Naive thymus-derived CD8-positive, alpha-beta T cell (primary cell): ENCODE measurements at places on chromosomes 6 and 20. TPM values are rescaled to one million over a fixed set of nuclear protein-coding genes. Genes with fewer than 3 reads are reported as not detected.

- peaks cover 8% of the 10 kb centered on the region for H3K27me3 ChIP-seq
- H3K36me3 ChIP-seq, result no peaks in the 10 kb centered on the region
- no peak overlapping the region for H3K4me3 ChIP-seq
These were observed 25.1 kb downstream of the FRK start for GRCh38 chr6:116035616-116036015.

- no peak overlapping the region for H3K4me3 ChIP-seq
- H3K4me1 ChIP-seq, result no peaks in the 10 kb centered on the region
- no peak overlapping the region for H3K27ac ChIP-seq
- no peaks in the 10 kb centered on the region for H3K36me3 ChIP-seq
- no peaks in the 10 kb centered on the region for H3K27me3 ChIP-seq
These were observed 104.4 kb upstream of the LAMP5 start for GRCh38 chr20:9409981-9410380.

GRCh38 chr6:99219788-99220187 is 129.7 kb downstream of the FAXC start:
- H3K27ac ChIP-seq, result no peak overlapping the region
- no peaks in the 10 kb centered on the region for H3K4me1 ChIP-seq
- no peak for DNase-seq
- H3K4me3 ChIP-seq, result no peak overlapping the region

- H3K4me1 ChIP-seq, result no peaks in the 10 kb centered on the region
- H3K36me3 ChIP-seq, result no peaks in the 10 kb centered on the region
- H3K27ac ChIP-seq, result no peak overlapping the region
- DNase-seq, result no peak
- no peaks in the 10 kb centered on the region for H3K27me3 ChIP-seq
These were observed 266.9 kb downstream of the UST start for GRCh38 chr6:149013586-149014344.

DNA sequence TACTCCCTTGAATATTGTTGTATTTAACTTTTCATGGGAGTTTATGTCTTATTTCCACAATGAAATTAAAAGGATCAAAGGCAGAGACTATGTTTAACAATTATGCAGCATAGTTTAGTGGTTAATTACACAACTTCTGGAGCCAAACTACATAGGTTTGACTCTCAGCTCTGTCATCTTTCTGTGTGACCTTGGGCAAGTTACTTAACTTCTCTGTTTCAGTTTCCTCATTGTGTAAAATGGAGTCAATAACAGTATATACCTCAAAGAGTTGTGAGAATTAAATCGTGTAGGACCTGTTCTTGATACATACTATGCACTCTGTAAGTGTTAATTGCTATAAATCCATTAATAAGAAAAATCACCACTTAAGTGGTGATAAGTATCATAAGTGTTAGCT is 48.3 kb downstream of the BTBD9 start:
- no peak overlapping the region for H3K27ac ChIP-seq
- DNase-seq, result no peak

DNA sequence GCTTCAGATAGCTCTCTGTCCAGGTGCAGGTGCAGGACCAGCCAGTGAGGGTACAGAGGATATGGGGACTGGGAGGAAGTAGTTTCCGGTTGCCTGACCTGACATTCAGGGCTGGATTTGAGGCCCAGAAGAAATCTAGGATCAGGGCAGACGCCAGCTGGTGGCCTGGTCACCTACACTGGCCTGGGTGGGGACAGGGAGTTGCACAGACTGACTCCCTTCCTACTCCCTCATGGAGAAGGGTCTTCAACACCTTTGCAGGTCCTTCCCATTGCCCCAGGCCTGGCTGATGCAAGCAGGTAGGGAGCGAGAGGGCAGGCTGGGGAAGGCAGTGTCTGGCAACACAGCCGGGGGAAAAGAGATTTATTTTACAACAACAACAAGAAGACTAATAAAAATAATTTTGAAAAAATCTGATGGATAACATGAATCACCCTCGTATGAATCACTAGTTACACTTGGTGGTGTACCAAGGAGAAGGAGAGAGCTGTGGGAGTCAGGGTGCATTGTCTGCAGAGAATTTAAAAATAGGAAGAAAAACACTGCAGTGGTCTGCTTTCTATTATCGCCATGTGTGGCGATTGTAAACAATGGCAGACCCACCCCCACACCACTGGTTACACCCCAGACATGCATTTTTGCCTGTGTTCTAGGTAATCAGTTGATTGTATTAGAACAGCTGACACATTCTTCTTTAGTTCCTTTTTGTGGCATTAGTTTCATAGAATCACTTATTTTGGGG is 62.3 kb upstream of the SNX9 start:
- H3K4me1 ChIP-seq, result peaks cover 87% of the 10 kb centered on the region
- no peak for DNase-seq
- H3K27ac ChIP-seq, result peak overlapping the region; percentile 98
- no peaks in the 10 kb centered on the region for H3K36me3 ChIP-seq
- H3K4me3 ChIP-seq, result peak overlapping the region; percentile 63

- H3K4me3 ChIP-seq, result peak overlapping the region; percentile 87
- no peak for DNase-seq
- peaks cover 58% of the 10 kb centered on the region for H3K4me1 ChIP-seq
- peak overlapping the region; percentile 81 for H3K27ac ChIP-seq
- H3K27me3 ChIP-seq, result no peaks in the 10 kb centered on the region
These were observed 1.3 kb downstream of the LSM14B start for GRCh38 chr20:62123450-62124118.

DNA sequence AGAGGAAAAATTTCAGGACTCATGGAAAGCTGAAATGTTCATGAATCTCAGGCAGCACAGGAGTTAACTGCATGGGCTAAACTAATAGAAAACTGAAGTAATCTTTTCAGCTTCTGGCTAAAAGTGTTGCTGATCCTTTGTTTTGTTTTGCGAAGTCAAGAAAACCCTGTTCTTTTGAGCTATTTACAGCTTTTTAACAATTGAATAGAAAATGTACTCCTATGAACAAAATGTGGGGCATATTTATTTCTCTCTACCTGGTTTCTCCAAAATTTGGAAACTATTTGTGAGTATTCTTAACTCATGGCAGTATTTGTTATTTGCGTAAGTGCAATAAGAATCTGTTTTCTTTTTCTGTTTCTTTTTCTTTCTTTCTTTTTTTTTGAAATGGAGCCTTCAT is 818.8 kb upstream of the CITED2 start:
- no peaks in the 10 kb centered on the region for H3K27me3 ChIP-seq
- no peak overlapping the region for H3K4me3 ChIP-seq
- no peak for DNase-seq
- no peaks in the 10 kb centered on the region for H3K36me3 ChIP-seq
- no peaks in the 10 kb centered on the region for H3K4me1 ChIP-seq
- no peak overlapping the region for H3K27ac ChIP-seq

DNA sequence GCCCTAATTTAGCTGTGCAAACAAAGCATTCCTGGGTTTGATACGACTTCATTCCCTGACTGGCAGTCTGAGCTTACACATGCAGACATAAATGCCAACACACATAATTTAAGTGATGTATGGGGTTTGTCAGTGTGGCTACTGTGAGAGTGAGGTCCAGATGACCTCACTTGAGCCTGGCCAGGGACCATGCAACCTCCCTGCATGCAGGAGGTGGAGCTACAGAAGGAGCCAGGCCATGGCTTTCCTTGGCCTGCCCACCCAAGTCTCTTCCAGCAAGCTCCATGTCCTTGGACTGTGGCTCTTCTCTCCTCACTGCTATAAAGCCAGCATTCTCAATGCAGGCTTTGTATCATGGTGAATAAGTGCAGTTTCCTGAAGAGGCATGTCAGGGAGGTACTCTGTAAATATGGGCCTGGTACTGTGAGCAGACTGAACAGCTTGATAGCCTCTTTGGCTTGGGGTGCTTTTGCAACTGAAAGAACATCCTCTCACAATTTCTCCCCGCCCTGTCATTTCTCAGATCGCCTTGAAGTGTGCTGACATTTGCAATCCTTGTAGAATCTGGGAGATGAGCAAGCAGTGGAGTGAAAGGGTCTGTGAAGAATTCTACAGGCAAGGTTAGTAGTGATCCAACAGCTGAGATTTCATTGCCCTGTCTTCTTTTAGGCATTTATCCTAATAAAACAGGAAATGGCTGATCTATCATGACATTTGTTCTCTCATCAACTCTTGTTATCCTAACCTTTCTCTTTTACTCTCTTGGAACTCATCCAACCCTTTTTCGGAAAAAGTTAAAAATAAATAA is 69.2 kb downstream of the MTFR2 start:
- no peaks in the 10 kb centered on the region for H3K36me3 ChIP-seq
- H3K4me1 ChIP-seq, result no peaks in the 10 kb centered on the region
- no peaks in the 10 kb centered on the region for H3K27me3 ChIP-seq
- no peak for DNase-seq
- H3K4me3 ChIP-seq, result no peak overlapping the region

DNA sequence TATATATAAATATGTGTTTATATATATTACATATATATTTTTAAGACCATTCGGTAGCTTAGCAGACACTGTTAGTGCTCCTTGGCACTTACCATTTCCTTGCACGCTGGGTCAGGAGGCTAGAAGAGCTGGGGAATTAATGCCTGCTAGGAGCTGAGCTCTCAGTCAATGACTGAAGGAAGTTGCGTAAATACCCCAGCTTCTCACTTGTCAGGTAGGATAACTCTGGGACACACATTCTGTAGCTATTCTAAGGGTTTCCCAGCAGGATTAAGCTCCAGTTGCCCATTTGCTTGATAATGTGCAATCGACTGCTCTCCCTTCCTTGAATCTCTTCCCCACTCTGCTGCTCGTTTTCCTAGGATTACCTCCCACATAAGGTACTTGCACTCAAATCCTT is 15.7 kb upstream of the DNAAF9 start:
- H3K36me3 ChIP-seq, result no peaks in the 10 kb centered on the region
- no peak overlapping the region for H3K4me3 ChIP-seq
- H3K27me3 ChIP-seq, result peaks cover 9% of the 10 kb centered on the region
- peaks cover 8% of the 10 kb centered on the region for H3K4me1 ChIP-seq
- no peak for DNase-seq
- H3K27ac ChIP-seq, result no peak overlapping the region

DNA sequence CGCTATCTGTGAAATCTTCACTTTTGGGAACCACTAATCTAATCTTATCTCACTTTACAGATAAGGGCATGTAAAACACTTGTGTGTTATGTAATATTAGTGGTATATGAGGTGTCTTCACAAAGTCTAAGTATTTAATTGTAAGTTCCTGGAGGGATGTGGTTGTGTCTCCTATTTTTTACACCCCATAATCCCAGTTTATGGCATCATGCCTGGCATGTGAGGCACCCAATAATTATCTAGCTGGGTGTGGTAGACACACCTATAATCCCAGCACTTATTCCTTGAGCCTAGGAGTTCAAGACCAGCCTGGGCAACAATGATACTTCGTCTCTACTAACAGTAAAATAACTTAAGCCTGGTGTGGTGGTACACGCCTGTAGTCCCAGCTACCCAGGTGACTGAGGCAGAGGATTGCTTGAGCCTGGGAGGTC is 16.5 kb upstream of the TBCC start:
- H3K4me3 ChIP-seq, result no peak overlapping the region
- peaks cover 35% of the 10 kb centered on the region for H3K4me1 ChIP-seq
- no peak for DNase-seq
- H3K36me3 ChIP-seq, result no peaks in the 10 kb centered on the region
- no peaks in the 10 kb centered on the region for H3K27me3 ChIP-seq
- H3K27ac ChIP-seq, result no peak overlapping the region

GRCh38 chr6:143773506-143774150 is 69.5 kb upstream of the LTV1 start:
- DNase-seq, result no peak
- peaks cover 14% of the 10 kb centered on the region for H3K36me3 ChIP-seq
- H3K4me3 ChIP-seq, result no peak overlapping the region

DNA sequence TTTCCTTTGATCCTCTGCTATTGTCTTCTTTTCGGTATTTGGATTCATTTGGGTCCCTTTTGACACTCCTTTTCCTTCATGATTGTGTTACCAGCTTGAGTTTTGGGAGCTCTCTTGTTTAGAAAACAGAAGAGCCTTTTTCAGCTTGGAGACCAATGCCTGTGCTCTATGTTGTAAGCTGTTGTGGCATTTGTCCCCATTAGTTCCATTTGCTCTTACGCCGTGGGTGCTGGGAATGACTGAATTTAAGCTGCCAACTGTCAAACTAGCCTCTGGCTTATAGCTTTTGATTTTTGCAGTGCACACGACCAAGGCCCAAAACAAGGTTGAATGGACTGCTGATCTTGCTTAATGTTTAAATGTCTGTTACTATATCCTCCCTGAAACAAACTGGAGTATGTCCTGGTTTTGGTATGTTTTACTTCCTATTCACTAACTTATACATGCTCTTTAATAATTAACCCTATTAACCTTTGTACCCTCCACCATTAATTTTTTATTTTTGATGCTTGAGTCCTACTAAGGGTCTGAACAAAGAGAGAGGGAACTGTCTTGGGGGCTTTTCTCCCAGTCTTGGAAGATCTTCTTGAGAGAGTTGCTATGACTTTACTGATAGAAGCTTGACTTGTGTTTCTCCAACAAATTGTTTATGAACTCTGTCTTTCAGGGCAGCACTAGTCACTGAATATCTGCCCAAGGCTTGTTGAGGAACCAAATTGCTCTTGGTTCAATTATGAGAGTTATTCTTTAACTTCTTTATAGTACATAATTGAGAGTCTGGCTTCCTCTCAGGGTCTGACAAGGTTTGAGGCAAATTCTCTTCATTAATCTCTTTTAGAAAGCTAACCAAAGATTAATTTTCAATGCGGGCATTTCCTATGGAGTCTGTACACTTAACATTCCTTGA is 100.3 kb upstream of the SIRPG start:
- H3K4me1 ChIP-seq, result peaks cover 3% of the 10 kb centered on the region
- H3K36me3 ChIP-seq, result no peaks in the 10 kb centered on the region
- H3K4me3 ChIP-seq, result no peak overlapping the region
- DNase-seq, result no peak
- no peak overlapping the region for H3K27ac ChIP-seq

- H3K27me3 ChIP-seq, result peaks cover 28% of the 10 kb centered on the region
- no peak for DNase-seq
- H3K4me3 ChIP-seq, result no peak overlapping the region
- H3K27ac ChIP-seq, result no peak overlapping the region
- peaks cover 7% of the 10 kb centered on the region for H3K36me3 ChIP-seq
- no peaks in the 10 kb centered on the region for H3K4me1 ChIP-seq
These were observed 37.2 kb upstream of the TRIM27 start for GRCh38 chr6:28960846-28961500.

DNA sequence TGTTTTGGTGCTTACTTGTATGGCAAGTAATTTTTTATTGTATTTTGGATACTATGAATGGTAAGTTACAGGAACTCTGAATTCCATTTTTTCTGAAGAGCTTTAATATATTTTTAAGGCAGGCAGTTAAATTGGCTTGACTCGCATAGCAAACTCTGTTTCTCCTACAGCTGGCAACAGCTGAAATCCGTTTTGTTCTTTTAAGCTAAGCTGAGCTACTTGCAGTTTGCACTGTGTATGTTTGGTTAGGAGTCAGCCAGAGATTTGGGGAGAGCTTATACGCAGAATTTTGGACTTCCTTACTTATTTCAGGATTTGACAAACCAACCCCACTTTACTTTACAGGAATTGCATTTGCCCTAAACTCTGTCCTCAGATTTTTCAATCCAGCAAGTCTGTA is 179.1 kb downstream of the COL19A1 start:
- no peak for DNase-seq
- H3K27me3 ChIP-seq, result no peaks in the 10 kb centered on the region
- H3K4me3 ChIP-seq, result no peak overlapping the region
- no peaks in the 10 kb centered on the region for H3K4me1 ChIP-seq

Gene RNF144B
- 6.4 TPM for total RNA-seq

Gene FKBP1C
- total RNA-seq, result 0.65 TPM

Gene TCF15
- total RNA-seq, result not detected

Gene ECT2L
- total RNA-seq, result 0.26 TPM

Gene EPHA7
- not detected for total RNA-seq

Gene ABT1
- total RNA-seq, result 41.8 TPM

Gene CGA
- total RNA-seq, result not detected

Gene ADGB
- not detected for total RNA-seq

Gene KIF25
- total RNA-seq, result not detected

Gene RAMACL
- 0.42 TPM for total RNA-seq

Gene PRRT1
- total RNA-seq, result 5.5 TPM
